Neural progenitor cell (in vitro differentiated cells): ENCODE measurements at places on chromosomes 7 and 10. TPM values are rescaled to one million over a fixed set of nuclear protein-coding genes. Genes with fewer than 3 reads are reported as not detected.

DNA sequence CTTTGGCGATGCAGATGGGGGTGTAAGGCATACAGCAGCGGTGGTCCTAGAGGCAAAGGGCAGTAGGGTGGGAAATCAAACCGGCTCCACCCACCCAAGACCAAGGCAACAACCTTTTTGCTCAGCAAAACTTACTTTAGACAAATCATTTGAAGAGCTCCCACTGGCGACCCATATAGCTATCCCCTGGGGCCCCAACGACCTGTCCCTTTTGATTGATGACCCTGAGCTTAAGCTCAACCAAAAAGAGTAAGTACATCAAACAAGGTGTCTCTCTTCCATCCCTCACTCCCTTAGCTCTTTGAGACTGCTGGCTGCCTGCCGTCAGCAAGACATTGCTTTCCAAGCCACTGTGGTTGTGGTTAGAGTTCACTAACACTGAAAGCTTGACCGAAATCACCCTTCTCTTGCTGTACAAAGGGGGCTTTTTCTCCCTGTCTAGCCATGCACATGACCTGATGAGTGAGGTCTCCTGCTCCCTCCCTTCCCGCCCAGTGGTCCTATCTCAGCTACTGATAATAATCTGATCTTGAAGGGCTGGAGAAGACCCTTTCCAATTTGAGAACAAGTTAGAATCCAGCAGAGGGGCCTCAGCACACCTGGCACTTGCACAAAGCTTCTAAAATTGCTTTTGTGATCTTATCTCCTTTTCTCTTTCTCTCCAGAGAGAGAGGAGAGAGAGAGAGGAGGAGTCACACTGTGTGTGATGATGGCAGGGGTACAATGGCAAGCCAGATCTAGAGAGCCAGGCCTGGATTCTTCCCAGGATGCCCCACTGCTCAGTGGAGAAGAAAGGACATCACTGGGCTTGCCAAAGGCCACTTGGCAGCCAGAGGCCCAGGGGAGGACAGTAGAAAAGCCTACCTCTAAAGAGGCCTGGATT is 42.2 kb downstream of the XPNPEP1 start:
- no peak for DNase-seq
- no peak overlapping the region for H3K27ac ChIP-seq
- H3K36me3 ChIP-seq = peaks cover 3% of the 10 kb centered on the region
- H3K27me3 ChIP-seq = no peaks in the 10 kb centered on the region
- H3K4me1 ChIP-seq = peaks cover 8% of the 10 kb centered on the region

DNA sequence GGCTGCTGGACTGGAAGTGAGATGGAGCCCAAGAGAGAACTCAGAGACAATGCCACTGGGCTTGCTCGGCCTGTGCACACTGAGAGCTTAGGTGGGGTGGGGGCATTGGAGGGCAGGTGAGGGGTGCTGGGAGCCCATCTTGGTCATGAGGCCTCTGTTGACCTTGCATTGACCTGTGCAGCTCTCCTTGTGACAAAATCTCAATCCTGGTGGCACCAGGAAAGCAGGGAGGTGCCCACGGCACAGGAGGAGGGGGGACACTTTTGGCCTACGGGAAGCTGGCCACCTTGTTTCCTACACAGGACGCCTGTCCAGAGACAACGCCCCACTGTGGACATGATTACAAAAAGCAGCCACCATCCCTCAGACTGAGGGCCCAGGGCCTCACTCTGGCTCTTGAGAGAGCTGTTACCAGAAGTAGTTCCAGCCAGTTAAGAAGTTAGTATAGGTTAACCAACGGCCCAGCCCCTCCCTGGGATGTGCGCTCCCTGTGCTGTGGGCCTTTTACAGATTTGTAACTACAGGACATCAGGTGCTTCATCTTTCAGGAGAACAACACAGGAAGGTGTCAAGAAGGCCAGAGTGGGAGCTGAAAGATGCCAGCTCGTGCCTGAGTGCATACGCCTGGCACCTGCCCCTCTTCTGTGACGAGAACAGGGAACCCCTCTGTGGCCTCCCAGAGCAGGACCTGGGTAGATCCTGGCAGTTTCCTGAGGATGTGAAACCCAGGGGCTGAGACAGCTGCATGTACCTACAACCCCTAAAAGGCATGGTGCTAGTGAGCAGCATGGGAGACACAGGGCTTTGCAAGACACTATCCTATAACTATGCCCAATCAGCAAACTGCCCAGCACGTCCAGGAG is 10.3 kb downstream of the PKD1L1 start:
- no peak overlapping the region for H3K27ac ChIP-seq
- no peaks in the 10 kb centered on the region for H3K36me3 ChIP-seq
- H3K27me3 ChIP-seq = no peaks in the 10 kb centered on the region
- H3K4me1 ChIP-seq = peaks cover 25% of the 10 kb centered on the region
- H3K4me3 ChIP-seq = no peak overlapping the region

DNA sequence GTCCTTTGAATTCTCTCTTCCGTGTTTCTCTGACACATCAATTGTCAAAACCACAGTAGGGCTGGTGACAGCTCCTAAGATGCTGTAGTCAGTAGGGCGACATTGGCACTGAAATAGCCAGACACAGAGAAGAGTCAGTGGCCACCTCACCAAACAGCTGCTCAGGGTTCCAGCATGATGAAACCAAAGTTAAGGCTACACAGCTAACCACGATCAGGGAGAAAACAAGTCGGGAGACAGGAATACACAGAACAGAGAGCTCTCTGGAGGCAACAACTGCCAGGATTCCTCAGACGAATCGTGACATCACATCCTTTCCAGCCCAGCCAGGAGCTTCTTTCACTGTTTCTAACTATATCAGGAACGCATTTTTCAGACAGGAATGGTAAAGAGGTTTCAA is 922.2 kb downstream of the SORCS1 start:
- no peaks in the 10 kb centered on the region for H3K4me1 ChIP-seq
- no peak for DNase-seq
- H3K27ac ChIP-seq = no peak overlapping the region
- H3K27me3 ChIP-seq = no peaks in the 10 kb centered on the region

GRCh38 chr10:126459878-126460481 is 71.7 kb upstream of the ADAM12 start:
- H3K27ac ChIP-seq = no peak overlapping the region
- H3K4me3 ChIP-seq = no peak overlapping the region
- DNase-seq = no peak
- H3K36me3 ChIP-seq = no peaks in the 10 kb centered on the region

DNA sequence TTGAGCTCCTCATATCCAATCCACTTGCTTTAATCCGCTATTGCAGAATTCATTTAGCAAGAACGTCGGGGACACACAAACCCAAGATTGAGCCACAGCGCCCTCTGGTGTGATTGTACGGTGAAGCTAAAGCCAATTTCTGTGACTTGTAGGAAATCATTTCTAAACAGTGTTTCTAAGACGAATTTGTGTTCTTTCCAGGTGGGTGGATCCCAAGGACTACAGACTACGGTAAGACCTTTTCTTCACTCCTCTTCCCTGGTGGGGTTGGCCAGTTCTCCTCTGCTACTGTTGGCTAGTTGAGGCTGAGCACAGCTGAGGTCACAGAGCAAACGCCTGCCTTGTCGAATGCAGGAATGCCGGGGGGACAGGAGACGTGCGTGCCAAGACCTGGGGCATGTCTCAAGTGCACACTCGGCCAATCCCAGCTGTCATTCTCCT is 5.2 kb downstream of the DMBT1 start:
- H3K36me3 ChIP-seq = no peaks in the 10 kb centered on the region
- no peak overlapping the region for H3K27ac ChIP-seq
- no peaks in the 10 kb centered on the region for H3K27me3 ChIP-seq
- H3K4me1 ChIP-seq = no peaks in the 10 kb centered on the region
- no peak overlapping the region for H3K4me3 ChIP-seq
- DNase-seq = peak; percentile 83

- no peaks in the 10 kb centered on the region for H3K4me1 ChIP-seq
- H3K36me3 ChIP-seq = no peaks in the 10 kb centered on the region
- H3K27me3 ChIP-seq = no peaks in the 10 kb centered on the region
Observed at GRCh38 chr7:99910976-99911375, 8.4 kb downstream of the TRIM4 start.

GRCh38 chr10:21493784-21494183 is 31.7 kb downstream of the SKIDA1 start:
- no peak for DNase-seq
- peaks cover 25% of the 10 kb centered on the region for H3K4me1 ChIP-seq
- no peaks in the 10 kb centered on the region for H3K36me3 ChIP-seq
- peak overlapping the region; percentile 67 for H3K4me3 ChIP-seq

DNA sequence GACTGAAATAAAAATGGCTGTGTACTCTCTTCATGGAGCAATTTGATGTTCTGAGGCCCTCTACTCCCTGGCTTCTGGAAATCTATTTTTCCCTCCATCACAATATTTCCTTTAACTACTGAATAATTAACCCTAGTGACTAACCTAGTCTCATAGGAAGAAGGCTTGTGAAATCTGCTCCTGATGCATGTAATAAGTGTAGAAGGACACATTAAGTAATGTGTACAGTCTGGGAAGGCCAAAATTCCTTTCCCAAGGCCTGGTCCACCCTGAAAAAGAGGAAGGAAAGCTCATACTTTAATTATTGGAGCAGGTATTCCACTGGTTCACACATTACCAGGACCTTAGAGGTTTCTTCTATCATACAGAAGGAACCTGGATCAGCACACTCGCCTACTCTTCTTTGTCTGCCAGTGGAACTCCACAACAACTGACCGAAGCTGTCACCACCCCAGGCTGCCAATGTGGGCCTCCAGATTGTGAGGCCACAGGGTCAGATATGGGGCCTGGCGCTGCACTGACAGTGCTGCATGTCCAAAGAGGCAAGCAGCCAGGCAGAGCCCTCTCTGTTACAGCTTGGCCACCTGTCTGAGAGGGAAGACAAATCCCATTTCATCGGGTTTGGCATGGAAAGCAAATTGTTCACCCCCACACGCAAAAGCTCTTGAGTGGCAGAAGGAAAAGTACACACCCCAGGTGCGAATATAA is 54.4 kb upstream of the FAM133B start:
- no peak for DNase-seq
- no peak overlapping the region for H3K4me3 ChIP-seq
- H3K27ac ChIP-seq = no peak overlapping the region
- H3K27me3 ChIP-seq = no peaks in the 10 kb centered on the region
- H3K4me1 ChIP-seq = peaks cover 7% of the 10 kb centered on the region

DNA sequence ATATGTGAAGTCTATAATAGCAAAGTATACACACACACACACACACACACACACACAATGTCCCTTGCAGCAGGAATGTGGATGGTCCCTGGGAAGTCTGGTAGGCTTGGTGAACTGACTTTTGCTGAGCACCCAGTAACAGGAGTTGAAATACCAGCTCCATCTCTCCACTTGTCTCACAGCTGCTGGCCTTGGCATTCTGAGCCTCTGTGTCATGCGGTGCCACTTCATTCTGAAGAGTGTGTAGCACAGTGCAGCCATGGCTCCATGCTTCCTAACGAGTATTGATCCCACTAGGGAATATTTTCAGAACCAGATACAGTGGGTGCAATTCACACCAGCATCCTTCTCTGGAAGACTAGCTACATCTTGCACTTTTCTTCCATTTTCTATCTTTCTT is 192.4 kb downstream of the ADARB2 start:
- H3K27me3 ChIP-seq = no peaks in the 10 kb centered on the region
- H3K4me3 ChIP-seq = no peak overlapping the region

DNA sequence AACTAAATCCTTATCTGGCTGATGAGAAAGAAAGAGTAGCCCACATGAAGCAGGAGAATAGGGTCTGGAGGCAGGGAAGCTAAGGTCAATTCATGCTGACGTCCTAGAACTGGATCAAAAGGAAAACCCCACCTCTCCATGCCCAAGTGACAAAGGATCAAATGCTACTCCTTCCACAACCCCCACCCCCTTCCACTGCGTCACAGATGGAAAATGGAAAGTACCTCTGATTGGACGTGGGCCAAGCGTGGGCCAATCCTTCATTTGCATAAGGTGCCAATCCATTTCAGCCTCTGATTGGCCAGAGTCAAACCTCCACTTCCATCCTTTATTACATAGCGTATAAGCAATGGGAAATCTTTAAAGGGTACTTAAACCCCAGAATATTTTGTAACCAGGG is 431.3 kb upstream of the ETV1 start:
- H3K4me1 ChIP-seq = no peaks in the 10 kb centered on the region
- H3K36me3 ChIP-seq = no peaks in the 10 kb centered on the region
- H3K4me3 ChIP-seq = no peak overlapping the region

DNA sequence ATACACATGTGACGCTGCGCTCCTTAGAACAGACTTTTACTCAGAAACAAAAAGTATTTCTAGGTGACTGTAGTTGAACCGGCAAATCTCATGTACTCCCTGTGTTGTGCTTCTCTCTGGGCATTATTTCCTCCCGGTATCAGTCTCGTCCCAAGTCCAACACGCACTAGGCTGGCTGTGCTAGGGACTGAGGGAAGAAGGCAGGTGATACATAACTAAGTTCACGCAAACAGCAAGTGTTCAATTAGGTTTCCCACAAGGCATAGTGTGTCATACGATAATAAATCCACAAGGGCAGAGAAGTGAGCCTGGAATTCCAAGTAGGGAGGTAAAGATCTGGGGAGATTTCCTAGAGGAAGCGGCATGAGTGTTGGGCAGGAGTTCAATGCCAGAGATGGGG is 20.4 kb downstream of the FAM53B start:
- H3K4me3 ChIP-seq = no peak overlapping the region
- H3K27me3 ChIP-seq = no peaks in the 10 kb centered on the region
- no peak overlapping the region for H3K27ac ChIP-seq
- peaks cover 24% of the 10 kb centered on the region for H3K4me1 ChIP-seq
- DNase-seq = no peak
- no peaks in the 10 kb centered on the region for H3K36me3 ChIP-seq

DNA sequence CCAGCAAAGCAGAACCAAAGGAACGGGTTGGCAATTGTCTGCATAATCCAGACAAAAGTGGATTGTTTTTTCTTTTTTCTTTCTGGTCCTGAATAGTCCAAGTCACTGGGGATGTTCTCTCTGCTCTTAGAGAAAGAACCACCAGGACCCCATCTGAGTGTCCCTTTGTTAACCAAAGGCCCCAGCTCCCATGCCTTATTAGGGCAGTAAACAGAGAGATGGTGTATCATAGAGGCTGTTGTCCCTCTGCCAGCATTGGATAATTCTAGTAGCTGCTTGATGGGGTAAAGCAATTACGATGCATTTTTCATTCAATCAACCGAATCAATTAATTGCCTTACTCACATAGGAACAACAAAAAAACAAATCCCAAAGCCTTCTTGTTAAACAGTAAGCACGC is 213.0 kb downstream of the BUB3 start:
- no peaks in the 10 kb centered on the region for H3K36me3 ChIP-seq
- no peak for DNase-seq
- H3K4me3 ChIP-seq = no peak overlapping the region
- no peaks in the 10 kb centered on the region for H3K27me3 ChIP-seq

- H3K4me3 ChIP-seq = no peak overlapping the region
- no peaks in the 10 kb centered on the region for H3K27me3 ChIP-seq
- no peaks in the 10 kb centered on the region for H3K4me1 ChIP-seq
- no peak overlapping the region for H3K27ac ChIP-seq
- no peak for DNase-seq
Observed at GRCh38 chr10:89838044-89838615, 136.7 kb downstream of the KIF20B start.

GRCh38 chr7:54864663-54865062 is 105.7 kb upstream of the SEC61G start:
- H3K27ac ChIP-seq = no peak overlapping the region
- H3K4me3 ChIP-seq = no peak overlapping the region
- no peaks in the 10 kb centered on the region for H3K4me1 ChIP-seq
- H3K27me3 ChIP-seq = no peaks in the 10 kb centered on the region

GRCh38 chr7:37118004-37118403 is 330.7 kb downstream of the ELMO1 start:
- H3K27ac ChIP-seq = peak overlapping the region; percentile 80
- no peak overlapping the region for H3K4me3 ChIP-seq
- H3K27me3 ChIP-seq = no peaks in the 10 kb centered on the region
- no peak for DNase-seq
- peaks cover 25% of the 10 kb centered on the region for H3K4me1 ChIP-seq
- H3K36me3 ChIP-seq = peaks cover 7% of the 10 kb centered on the region

Gene FGL2
- total RNA-seq = not detected in 2 replicates

Gene ZWINT
- total RNA-seq = 97.5 and 104 TPM in 2 replicates
